Fibroblast of lung (primary cell): ENCODE measurements at places on chromosomes 16 and 17.

GRCh38 chr16:67710607-67711006 lies 8.5 kb downstream of the GFOD2 start:
- DNase-seq, result no peak

GRCh38 chr17:45073414-45074070 lies 12.4 kb downstream of the NMT1 start:
- DNase-seq, result peak; percentile 98

DNA sequence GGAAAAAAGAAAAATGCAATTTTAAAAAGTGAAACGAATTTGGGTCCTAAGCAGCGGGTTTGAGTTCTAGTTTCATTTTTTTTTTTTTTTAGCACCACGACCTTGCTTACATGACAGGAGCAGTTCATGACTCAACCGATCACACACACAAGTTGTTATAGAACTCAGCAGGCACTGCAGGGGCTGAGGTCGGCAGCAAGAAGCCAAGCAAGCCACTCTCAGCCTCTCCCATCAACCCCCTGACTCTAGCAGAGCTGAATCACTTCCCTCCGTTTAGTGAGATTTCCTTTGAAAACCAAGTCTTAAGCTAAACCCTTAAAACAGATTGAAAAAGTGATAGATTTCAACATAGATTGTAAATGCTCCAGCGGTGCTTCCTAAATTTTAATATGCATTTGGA lies 520.8 kb downstream of the HAPSTR1 start:
- peak; percentile 33 for DNase-seq

- DNase-seq, result peak; percentile 62
Measured at GRCh38 chr16:20879175-20880040, 20.8 kb downstream of the DCUN1D3 start.

- DNase-seq, result no peak
Measured at GRCh38 chr16:86556576-86556975, 1.5 kb upstream of the MTHFSD start.

- DNase-seq, result no peak
Measured at GRCh38 chr17:67044016-67044772, at the start of gene CACNG1. Gene CACNG1, plus strand, starts transcription at chr17:67044554. Its CDS starts 107 bp downstream, at chr17:67044661.

DNA sequence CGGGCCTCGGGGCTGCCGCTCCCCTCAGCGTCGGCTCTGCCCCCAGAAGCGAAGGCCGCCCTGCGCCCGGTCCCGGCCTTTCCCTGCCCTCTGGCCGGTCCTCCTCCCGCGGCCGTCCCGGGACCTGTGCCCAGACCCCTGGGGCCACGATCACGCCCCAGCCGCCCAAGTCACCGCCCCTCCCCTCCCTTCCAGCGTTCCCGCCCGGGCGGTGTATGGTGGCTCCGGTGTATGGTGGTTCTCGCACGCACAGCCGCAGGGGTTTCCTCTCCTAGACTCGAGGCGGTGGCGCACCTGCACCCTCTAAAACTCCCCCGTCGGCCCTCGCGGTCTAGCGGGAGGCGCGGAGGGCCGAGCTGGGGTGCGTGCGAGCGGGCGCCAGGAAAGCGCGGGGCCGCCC lies 10.0 kb downstream of the TIGD7 start:
- no peak for DNase-seq
